ENCODE measurements at places on chromosomes 1 and 21.

DNA sequence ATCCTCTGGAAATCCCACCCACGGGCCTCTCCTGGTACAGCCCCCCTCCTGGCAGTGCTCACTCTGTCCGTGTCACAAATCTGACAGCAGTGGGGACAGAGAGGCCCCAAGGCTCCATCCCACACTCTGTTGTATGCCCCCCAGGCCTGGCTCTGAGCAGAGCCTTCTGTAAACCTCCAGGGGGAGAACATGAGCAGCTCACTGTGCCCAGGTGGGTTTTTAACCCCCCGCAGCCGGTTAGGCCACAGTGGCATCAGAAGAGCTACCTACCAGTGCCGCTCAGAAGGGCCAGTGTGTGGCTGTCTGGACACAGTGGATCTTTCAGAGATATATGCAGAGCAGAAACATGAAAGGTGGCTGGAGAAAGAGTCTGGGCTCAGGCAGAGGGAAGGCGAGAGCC lies 12.0 kb upstream of the GPR153 start:
- no peak for DNase-seq

GRCh38 chr1:206678490-206678889 lies 6.2 kb upstream of the MAPKAPK2 start:
- no peak for DNase-seq

GRCh38 chr1:211381481-211382181 lies 55.0 kb downstream of the TRAF5 start:
- no peak for DNase-seq

- DNase-seq: no peak
Measured at GRCh38 chr1:51309291-51309690, 21.1 kb downstream of the TTC39A start.

- no peak for DNase-seq
Measured at GRCh38 chr1:180560868-180561600, 2.3 kb downstream of the OVAAL start.

DNA sequence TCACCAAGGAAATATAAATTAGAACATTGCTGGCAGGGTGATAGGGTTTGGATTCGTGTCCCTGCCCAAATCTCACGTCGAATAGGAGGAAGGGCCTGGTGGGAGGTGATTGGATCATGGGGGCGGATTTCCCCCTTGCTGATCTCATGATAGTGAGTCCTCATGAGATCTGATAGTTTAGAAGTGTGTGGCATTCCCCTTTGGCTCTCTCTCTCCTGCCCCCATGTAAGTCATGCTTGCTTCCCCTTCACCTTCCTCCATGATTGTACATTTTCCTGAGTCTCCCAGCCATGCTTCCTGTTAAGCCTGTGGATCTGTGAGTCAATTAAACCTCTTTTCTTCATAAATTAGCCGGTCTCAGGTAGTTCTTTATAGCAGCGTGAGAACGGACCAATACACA lies 60.6 kb downstream of the VPS26C start:
- no peak for DNase-seq

- DNase-seq: no peak
Measured at GRCh38 chr1:167532375-167532774, 14.0 kb upstream of the CD247 start.

DNA sequence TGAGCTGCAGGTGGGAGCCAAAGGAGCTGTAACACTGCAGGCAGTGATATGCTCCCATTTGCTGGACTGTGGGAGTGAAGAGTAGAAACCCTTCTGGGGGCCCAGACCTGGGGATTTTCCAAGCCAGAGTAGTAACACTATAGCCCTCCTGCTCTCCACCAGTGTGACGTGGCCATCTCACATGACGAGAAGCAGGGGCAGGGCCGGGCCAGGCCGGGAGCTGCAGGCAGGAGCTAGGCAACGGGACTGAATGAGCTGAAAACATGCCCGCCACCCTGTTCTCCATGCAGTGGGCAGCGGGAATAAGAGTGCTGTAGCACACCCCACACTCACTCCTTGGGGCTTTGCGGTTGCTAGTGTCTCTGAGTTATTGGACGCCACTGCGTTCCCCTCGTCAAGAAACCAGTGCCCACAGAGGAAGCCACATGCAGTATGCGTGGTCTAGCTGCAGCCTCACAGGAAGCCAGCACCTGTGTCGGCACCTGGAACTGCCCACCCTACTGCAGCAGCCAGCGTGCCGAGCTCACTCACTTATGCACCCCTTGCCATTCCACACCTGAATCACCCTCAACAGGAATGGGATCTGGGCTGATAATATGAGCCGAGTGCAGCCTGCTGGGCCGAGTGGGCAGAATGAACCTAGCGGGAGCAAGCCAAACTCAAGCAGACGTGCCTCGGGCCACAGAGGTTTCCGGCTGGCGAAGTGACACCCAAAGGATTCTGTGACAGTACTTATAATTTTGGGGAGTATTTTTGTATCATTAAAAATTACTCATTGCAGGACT lies 1389.6 kb downstream of the KCNT2 start:
- no peak for DNase-seq

DNA sequence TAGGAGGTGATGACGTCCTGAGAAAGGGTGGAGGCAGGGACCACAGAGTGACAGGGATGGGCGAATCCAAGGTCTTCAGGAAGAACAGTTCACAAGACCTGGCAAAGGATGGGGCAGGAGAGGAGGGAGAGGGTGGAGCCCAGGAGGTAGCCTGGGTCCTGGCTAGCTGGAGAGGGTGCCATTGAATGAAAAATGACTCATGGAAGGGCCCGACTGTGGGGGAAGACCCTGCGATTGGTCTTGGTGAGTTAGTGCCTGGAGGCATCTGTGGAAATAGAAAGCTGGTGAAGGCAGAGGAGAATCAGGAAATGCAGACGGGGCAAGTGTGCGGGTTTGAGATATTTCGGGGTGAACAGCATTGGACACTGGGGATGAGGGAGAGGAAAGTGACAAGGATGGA lies 60.3 kb upstream of the SLC45A1 start:
- DNase-seq: no peak

- DNase-seq: peak; percentile 21
Measured at GRCh38 chr1:174021591-174022079, 522 bp downstream of the RC3H1 start.

DNA sequence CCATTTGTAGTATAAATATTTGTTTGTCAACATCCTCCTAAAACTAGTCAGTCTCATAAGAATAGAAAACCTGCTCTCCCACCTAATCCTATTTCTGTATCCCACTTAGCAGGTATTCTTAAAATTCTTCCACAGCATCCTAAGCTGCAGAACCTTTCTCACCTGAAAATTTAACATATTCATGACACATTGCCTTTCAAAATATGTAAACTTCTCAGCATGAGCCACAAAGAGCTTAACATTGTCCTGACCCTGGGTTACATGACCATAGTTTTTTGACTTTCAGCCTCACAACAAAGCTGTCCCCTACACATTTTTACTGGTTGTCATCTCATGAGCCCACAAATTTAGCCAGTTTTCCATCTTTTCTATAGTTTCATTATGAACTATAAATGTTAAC lies 712.1 kb downstream of the LTN1 start:
- no peak for DNase-seq

DNA sequence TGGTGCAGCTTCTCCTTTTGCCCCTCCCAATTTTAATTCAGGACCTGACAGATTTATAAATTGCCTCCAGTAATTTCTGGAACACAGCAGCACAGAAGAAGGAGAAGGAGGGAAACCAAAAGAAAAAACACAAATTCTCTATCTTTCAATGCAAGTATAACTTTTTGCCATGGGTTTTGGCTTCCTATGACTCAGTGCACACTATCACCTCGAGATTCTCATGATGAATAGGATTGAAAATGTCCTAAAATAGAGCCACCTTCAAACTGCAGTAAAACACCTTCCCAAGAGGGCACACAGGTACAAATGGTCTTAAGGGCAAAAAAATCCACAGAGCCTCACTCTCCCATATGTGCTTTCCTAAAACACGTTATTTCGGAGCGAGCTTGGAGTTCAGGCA lies 113.6 kb downstream of the HLCS start:
- DNase-seq: no peak

DNA sequence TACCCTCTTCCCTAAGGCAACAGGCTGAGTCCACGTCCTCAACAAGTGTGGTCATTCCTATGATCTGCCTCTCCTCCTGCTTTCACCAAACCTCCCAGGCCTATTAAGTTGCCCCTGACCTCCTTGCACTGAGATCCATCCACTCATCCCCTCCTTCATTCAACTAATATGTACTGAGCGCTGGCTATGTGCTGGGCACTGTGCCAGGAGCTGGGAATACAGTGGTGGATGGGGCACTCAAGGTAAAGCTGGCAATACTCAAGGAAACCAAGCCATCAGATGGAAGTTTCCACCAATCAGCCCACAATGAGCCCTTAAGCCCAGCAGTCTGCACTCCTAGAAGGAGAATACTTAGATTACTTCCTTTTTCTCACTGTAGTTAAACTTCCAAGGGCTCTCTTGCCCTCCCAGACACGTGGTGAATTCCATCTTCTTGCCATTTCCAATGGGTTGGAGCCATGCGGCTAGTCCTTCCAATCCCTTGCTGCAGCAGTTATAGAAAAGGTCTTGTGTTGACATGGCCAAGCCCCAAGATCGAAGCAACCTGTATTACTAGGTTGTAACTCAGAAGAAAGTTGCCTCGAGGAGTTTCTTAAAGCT lies 279.9 kb upstream of the RUNX1 start:
- no peak for DNase-seq

GRCh38 chr1:62462370-62462769 lies 25.5 kb downstream of the USP1 start:
- DNase-seq: no peak

DNA sequence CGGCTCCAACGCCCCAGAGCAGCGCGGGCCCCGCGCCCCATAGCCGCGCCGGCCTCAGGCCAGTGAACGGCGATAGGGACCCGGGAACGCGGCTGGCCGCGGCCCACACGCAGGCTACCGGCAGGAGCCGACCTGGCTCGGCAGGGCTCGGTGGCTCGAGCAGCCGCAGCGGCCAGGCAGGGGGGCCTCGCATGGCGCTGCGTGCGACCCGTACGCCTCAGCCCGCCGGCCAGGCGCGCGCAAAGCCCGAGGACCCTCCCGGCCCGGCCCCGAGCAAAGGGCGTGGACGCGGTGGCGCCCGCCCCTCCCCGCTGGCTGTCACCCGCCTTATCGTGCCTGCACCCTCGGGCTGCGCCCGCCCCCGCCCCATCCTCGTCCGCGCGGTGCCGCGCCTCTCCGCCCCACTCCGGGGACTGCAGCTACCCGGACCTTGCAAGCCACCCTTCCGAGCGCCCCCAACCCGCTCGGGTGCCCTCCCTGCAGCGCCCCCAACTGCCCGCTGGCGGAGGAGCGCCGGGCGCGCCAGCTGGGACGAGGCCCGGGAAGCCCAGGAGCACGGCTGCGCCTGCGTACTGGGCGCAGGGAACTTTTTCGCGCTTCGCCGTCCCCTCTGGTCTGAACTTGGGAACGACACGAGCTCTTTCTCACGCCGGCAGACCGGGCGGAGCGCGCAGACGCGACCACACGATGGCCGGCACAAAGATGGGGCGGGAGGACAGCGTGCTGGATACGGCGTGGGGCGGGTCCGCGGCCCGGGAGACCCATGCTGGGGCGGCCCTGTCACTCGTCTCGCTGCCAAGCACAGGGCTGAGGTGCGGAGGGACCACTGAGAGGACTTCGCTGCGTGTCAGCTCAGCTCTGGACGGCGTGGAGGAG lies at the start of gene ABCB10:
ABCB10 (minus strand) TSS at position 248 of the 876 bp plus-strand sequence; CDS start at position 193, 55 bp downstream.
- peak; percentile 62 for DNase-seq

DNA sequence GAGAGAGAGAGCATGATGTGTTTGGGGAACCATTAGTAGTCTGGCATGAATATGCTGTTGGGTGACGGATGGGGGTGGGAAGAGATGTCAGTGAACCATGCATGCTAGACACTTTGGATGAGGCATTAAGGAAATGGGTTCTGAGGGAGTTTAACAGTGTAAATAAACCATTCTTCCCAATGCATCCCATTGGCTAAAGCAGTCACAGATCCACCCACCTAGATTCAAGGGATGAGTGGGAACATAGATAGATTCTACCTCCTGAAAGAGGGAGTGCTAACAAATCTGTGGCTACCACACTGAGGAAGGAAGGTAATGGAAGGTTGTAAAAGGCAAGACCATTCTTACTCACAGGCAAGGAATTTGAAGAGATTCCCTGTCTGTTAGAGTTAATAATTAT lies 129.8 kb upstream of the CACNA1E start:
- no peak for DNase-seq

DNA sequence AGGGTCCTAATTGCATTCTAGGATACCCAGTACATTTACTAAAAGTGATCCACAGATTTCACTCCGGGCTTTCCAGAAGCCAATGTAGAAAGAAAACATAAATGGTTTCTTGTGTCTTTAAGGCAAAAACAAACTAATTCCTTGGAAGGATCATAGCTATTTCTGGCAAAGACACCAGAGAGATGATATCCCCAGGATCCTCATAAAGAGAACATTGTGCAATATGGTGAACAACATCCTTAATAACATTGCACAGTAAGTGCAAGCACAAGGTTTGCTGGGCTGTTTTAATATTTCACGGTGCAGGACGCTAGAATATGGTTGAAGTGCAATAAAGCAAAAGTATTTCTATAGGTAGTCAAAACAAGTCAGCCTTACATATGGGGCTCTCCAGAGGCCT lies 83.0 kb downstream of the NTPCR start:
- no peak for DNase-seq

- DNase-seq: no peak
Measured at GRCh38 chr1:64942118-64942517, 24.2 kb downstream of the JAK1 start.

DNA sequence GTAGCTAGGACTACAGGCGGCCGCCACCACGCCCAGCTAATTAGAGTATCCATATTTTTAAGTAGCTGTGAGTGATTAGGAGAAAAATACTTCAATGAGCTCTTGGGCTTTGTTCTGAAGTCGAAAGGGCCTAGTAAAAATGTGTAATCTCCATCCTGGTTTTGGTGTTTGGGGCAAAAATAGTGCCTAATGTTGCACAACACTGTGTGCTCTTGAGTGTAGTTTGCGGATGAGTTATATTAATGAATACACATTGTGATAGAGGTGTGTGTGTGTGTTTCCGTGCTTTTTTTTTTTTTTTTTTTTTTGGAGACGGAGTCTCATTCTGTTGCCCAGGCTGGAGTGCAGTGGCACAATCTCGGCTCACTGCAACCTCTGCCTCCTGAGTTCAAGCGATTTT lies 6.3 kb upstream of the ARID1A start:
- DNase-seq: no peak

Measured in T-helper 1 cell (primary cell).